Large intestine (tissue), 12 donors: ENCODE measurements at places on chromosomes 3 and 15.

DNA sequence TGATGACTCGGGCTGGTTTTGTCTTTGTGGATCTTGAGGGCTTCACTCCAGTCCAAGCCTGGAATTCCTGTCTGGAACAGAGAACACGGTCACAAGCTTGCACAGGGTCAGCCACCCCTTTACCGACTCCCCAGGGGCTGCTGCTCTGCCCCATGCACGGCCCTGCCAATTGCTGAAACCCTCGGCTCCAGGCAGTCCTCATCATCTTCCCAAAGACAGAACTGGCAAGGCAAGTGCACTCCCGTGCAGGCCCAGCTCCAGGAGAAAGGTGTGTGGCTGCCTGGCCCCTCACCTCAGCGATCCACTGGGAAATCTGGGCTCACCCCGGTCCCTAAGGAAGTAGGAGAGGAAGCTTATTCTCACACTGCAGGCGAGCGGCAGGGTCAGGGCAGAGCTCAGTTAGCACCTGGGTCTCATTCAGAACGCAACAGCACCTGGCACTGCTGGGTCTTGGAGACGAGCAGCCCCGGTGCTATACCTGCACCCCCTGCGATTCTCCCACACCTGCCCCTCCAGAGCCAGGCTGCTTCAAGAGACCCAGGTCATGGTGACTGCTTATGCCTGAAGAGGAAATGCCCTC is 7.2 kb downstream of the MAP6D1 start:
- no peak for DNase-seq

DNA sequence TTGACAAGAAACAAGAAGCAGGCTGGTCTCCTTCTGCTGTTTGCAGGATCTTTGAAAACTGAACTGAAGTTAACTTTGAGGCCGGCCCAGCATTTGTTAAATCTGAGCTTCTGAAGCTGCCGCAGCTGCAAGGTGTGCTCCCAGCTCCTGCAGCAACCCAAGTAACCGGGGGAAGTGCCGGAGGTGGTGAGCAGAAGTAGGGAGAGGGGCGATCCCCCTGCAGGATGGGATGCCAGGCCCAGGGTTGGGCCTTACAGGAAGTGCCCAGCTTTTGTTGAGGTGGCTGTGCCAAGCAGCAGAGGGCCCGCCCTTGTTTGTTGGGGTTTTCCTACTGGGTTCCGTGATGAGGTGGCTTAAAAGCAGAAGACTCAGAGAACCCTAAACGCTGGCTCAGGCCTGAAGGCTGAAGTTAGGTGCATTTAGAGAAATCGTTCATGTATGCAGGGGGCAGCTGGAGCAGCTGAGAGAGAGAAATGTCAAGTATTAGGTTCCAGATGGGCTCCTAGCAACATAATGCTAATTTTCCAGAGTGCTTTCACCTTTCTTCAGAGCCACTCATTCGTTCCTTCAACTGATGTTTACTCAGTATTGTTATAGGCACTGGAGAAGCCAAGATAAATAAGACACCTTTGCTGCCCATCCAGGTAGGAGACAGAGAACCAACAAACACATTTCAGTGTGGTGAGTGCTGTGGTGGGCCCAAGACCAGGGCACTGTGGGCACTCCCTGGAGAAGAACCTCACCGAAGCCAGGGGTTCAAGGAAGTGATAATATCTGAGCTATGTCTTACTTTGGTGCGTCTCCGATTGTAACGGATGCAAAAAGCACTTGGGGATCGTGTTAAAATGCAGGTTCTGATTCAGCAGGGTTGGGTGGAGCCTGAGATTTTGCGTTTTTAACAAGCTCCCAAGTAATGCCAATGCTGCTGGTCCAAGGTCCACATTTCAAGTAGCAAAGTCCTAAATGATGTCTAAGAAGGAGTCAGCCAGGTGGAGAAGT is 42.2 kb upstream of the PLCL2 start:
- DNase-seq: no peak

DNA sequence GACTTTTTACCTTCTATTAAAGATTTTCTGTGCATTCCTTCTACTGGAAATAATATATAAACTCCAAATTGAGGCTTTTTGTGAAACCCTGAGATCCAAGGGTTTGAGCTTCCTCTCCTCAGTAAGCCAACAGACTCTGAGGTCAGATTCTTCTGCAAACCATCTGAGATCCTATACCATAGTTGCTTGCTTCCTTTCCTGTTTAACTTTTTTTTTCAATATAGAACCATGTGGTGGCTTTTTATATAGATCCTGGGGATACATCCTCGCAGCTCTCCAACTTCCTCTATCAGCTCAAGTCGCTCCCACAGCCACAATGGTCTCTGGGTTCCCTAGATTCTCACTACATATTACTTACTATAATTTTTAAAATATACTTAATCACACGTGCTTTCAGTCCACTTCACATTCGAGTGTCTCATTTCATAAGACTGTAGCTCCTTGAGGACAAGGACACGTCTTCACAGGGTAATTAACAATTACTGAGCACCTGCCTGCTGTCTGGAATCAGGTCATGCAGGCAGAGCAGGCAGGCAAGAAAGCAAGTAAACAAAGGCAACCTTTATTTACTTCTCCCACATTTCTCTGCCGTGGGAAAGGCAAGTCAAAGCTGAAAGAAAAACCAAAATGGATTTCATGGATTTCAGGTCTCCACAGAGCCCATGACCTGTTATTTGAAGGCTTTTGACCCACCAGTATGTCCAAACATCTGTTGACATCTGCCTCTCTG is 941.5 kb downstream of the FHIT start:
- no peak for DNase-seq

DNA sequence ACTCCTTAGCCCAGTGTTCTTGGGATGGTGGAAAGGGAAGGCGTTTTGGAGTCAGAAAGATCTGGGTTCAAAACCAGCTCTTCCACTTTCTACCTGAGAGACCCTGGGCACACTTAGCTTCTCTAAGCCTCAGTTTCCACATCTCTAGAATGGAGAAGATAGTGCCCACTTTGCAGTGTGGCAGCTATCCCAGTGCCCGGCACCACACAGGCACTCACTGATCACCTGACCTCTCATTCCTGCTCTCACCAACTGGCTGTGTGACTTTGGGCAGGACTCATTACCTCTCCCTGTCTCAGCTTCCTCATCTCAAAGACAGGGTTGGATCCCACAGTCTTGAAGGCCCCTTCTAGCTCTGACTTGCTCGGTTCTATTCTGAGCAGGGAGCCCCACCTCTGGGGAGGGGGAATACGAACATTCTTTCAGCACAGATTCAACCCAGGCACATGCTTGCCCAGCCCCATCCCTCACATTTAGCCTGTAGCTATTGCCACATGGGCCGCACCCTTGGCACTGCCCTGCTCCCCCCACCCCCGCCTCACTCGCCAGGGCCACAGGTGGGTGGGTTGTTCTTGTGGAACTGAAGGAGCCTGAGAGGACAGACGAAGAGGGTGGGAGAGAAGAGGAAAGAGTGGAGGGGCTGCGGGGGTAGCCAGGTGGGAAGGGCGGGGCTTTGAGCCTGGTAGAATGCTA is 39.2 kb downstream of the EPHB3 start:
- DNase-seq: no peak

DNA sequence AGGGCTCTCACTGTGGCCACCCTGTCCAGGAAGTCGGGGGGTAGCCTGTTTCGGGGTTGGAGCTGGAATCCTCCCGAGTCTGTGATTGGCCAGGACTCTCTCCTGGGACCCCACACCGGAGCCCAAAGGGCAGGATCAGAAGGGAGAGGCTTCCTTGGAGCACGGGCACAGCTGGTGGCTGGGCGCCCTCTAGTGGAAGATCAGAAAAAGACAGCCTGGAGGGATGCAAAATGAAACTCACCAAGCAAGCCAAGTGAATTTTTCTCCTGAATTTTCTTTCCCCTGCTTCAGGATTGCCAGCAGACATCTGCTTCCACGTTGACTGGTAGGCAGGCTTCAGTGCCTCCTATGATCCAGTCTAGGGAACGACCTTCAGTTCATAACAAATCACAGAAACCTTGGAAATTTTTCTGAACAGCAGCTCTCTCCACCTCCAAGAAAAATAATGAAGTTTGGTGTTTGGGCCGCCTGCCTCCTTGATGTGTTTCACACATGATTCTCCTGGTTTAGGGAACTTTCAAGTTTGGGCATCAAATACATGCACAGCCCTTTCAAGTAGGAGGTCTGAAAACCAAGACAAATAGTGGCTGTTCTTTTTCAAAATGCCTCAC is 224.6 kb downstream of the VPS13C start:
- peak; percentile 35 for DNase-seq

- DNase-seq: no peak
Measured at GRCh38 chr3:195013411-195014361, 257.3 kb downstream of the XXYLT1 start.

DNA sequence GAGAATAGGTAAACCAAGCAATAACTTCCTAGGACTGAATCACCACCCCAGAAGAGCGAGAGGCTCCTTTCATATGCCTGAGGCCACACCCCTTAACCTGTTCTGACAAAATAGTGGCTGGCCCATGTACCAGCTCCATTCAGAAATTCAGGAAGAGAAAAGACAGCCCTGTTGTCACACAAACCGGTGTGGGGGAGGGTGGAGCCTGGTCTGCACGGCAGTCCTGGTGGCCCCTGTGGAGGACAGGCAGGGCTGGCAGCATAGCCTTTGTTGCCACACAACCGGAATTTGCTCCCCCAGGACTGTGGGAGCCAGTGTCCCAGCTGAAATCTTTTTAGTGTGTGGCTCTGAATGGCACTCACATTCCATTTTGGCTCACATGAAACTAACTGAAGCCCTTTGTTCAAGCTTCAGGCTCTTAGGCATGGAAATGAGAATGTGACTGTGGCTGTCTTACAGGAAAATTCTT is 23.8 kb downstream of the RLBP1 start:
- peak; percentile 22 for DNase-seq

DNA sequence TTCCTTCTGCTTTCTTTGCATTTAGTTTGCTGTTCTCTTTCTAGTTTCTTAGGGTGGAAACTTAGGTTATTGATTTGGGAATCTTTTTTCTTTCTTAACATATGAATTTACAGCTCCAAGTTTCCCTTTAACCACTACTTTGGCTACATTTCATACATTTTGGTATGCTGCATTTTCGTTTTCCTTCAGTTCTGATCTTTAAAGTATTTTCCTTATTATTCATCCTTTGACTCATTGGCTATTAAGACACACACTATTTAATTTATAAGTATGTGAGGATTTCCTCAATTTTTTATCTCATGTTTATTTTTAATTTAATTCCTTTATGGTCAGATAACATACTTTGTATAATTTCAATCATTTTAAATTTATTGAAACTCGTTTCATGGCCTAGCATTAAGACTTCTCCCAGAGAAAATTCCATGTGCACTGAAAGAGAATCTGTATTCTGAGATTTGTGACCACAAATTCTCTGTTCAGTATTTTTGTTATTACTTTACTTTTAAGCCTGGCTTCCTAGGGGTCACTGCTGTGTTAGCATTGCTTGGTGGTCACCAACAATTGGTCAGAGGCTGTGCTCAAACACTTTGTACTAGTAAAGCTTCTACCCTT is 87.7 kb downstream of the CFAP20DC start:
- DNase-seq: no peak

DNA sequence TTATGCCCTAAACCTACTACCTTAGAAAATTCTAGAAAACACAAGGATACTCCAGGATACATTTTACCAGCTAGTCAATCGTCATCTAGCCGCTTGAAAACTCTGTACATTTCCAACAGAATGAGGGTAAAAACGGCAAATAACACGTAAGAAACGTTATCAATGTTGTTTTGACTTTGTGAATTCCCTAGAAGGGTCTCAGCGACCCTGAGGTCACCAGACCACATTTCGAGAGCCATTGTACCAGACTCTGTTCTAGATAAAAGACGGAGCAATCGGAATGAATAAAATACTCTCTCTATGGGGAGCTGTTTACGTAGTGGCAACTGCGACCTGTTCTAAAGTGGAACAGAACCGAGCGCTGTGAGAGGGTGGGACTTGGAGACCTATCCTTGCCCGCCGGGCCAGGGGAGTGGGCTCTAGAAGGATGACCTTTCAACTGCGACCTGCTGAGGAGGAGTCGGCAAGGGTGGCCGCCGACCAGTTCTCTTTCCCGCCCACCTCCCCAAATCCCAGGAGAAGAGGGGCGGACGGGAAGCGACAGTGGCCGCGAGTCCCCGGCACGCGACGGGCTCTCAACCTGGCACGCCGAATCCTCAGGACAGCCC is 778 bp upstream of the AP4E1 start:
- no peak for DNase-seq

- no peak for DNase-seq
Measured at GRCh38 chr15:46589088-46589487, 954.3 kb downstream of the SQOR start.

DNA sequence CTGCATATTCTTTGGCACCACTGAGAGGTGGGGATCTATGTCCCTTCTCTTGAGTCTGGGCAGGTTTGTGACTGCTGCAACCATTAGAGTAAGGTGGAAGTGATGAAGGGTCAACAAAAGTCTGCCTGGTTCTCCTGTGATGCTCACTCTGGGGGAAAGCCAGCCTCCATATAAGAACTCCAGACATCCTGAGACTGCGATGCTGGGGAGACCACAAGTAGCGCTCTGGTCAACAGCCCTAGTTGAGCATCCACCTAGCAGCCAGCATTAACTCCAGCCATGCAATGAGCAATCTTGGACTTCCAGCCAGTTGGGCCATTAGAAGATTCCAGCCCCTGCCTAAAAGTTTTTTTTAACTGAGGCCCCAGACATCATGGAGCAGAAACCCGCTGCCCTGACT is 62.8 kb downstream of the SCN11A start:
- DNase-seq: no peak

DNA sequence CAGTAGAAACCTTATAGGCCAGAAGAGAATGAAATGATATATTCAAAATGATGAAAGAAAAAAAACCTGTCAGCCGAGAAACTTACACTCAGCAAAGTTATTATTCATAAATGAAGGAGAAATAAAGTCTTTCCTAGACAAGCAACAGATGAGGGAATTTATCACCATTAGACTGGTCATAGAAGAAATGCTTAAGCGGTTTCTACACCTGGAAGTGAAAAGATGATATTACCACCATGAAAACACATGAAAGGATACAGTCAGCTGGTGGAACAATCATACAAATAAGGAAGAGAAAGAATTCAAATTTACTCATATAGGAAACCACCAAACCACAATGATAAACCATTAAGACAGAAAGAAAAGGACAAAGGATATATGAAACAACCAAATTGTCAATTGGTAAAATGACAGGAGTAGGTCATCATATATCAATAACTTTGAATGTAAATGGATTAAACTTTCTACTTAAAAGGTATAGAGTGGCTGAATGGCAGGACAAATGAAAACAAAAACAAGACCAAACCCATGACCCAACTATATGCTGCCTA is 29.9 kb upstream of the PRR23C start:
- no peak for DNase-seq

DNA sequence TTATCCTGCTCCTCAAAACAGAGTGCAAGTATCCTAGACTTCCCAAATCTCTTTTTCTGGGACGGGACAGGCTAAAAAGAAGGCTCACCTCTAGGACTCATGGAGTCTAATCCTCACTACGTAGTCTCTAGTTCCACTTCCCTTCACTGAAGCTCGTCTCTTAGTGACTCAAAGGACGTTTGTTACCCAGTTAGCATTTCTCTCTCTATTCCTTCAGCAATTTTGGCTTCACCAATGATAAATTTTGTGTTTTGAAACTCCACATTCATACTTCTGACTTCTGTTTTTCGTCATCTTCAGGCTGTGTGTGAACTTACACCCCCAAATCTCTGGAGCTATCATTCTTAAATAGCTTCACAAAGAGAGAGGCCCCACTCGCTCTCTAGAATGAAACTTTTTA is 627.1 kb downstream of the NAALADL2 start:
- DNase-seq: no peak

GRCh38 chr3:138173769-138174420 is 826 bp downstream of the DBR1 start:
- DNase-seq: no peak
